ENCODE measurements at places on chromosomes 1 and 21. TPM values are rescaled to one million over a fixed set of nuclear protein-coding genes. Genes with fewer than 3 reads are reported as not detected.
A peak's percentile ranks its signal among the peaks of the same experiment; 100 is the strongest.

Gene TRABD2B
- total RNA-seq: not detected

Gene PHLDA3
- 10.7 TPM for total RNA-seq

- peak; percentile 17 for DNase-seq
- peaks cover 6% of the 10 kb centered on the region for H3K27me3 ChIP-seq
- H3K27ac ChIP-seq: no peak overlapping the region
- H3K36me3 ChIP-seq: no peaks in the 10 kb centered on the region
Measured at GRCh38 chr1:3695326-3696217, 43.3 kb downstream of the TP73 start.

DNA sequence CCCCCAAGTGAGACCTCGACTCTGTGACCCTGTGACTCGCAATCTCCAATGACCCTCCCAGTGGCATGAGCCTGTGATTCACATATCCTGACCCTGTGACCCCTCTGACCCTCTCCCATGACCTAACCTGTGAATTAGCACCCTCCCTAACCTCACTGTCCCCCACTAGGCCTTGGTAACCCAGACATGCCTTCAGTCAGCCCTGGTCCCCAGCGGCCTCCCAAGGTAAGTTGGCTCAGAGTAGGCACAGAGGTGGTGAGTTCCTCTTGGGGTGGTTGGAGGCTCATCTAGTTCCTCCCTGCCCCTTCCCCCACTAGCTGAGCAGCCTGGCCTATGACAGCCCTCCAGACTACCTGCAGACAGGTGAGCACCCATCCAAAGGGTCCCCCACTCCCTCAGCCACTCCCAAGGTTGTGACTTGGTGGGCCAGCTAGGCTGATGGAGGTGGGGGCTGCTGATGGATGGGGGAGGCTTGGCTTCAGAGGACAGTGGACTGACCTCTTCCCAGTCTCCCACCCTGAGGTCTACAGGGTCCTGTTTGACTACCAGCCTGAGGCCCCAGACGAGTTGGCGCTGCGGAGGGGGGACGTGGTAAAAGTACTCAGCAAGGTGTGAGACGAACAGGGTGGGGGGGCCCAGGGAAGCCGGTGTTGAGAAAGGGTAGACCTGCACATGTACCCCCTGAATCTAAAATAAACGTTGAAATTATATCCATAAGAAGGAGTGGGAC is 1.6 kb downstream of the SH3D21 start:
- peak overlapping the region; percentile 28 for H3K27ac ChIP-seq
- peaks cover 39% of the 10 kb centered on the region for H3K4me1 ChIP-seq
- no peaks in the 10 kb centered on the region for H3K27me3 ChIP-seq
- H3K4me3 ChIP-seq: peak overlapping the region; percentile 100

DNA sequence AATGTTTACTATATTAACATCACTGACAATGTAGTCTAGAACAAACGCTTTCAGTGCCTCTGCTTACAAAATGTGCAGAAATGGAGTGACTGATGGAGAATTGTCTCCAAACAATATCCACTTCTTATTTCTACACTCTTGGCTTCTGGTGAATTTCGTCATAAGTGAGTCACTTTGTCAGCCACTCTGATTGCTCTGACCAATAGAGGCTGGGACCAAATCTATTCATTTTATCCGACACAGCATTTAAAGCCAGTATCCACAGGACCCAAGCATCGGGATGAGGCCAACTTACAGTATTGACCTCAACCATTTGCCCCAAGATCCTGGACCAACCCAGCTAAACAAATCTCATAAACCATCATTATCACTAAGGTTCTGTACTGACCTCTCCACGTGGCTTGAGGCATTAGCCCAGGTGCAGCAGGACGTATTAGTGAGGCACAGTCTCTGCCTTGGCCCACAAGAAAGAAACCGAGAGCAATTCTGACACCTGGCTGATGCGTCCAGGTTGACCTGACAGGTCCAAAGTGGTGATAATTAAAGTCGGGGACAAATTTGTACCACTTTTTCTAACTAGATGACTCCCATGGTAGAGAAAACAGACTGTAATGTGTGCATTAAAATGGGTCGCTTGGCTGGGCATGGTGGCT is 53.3 kb upstream of the ERO1B start:
- no peaks in the 10 kb centered on the region for H3K27me3 ChIP-seq
- no peak for DNase-seq
- H3K36me3 ChIP-seq: no peaks in the 10 kb centered on the region
- no peaks in the 10 kb centered on the region for H3K4me1 ChIP-seq
- H3K4me3 ChIP-seq: no peak overlapping the region

DNA sequence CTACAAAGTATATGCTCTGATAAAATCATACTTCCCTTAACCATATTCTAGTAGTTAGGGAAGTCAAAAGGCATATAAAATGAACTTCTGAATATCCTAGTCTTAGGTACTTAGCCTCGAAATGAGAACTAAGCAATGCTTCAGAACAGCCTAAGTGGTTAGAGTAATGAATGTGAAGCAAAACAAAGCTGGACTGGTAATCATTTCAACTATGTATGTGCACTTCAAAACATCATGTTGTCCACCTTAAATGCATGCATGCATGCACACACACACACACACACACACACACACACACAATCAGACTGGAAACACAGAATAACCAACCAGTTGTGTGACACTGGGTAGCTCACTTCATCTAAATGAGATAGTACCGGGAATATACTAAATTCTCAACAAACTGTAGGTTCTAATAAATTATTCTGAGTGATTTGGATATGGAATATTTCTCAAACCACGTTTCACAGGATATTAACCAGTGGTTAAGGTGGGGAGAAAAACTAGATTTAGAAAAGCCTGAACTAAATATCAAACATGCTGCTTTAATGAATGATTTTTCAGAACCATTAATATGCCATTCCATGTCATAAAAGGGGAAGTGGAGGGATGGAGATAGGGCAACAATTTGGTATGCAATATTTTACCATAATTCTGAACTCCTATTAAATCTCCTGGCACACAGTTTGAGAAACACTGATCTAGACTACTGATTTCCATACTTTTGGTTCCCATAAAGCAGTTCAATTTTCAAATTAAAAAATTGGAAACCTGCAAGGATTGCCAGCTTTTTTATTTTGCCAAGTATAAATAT is 19.5 kb downstream of the RNF115 start:
- no peak for DNase-seq
- H3K4me3 ChIP-seq: no peak overlapping the region
- H3K36me3 ChIP-seq: peaks cover 6% of the 10 kb centered on the region
- peaks cover 27% of the 10 kb centered on the region for H3K4me1 ChIP-seq
- no peak overlapping the region for H3K27ac ChIP-seq

- peaks cover 31% of the 10 kb centered on the region for H3K27me3 ChIP-seq
- no peak for DNase-seq
- H3K27ac ChIP-seq: no peak overlapping the region
- no peak overlapping the region for H3K4me3 ChIP-seq
- peaks cover 7% of the 10 kb centered on the region for H3K4me1 ChIP-seq
Measured at GRCh38 chr1:22339237-22339636, 112.4 kb upstream of the ZBTB40 start.

GRCh38 chr1:203139976-203140475 is 12.5 kb downstream of the ADORA1 start:
- H3K27ac ChIP-seq: no peak overlapping the region
- peaks cover 11% of the 10 kb centered on the region for H3K27me3 ChIP-seq
- no peaks in the 10 kb centered on the region for H3K36me3 ChIP-seq

GRCh38 chr1:185468626-185469025 is 151.6 kb upstream of the IVNS1ABP start:
- no peaks in the 10 kb centered on the region for H3K27me3 ChIP-seq
- no peak overlapping the region for H3K4me3 ChIP-seq
- no peak for DNase-seq
- no peaks in the 10 kb centered on the region for H3K4me1 ChIP-seq
- H3K36me3 ChIP-seq: no peaks in the 10 kb centered on the region
- no peak overlapping the region for H3K27ac ChIP-seq
